NCI-H526 (cell line): ENCODE measurements at places on chromosomes 13 and 19.

- no peak for DNase-seq
Measured at GRCh38 chr13:33686772-33687480, 131.0 kb upstream of the RFC3 start.

GRCh38 chr19:33108161-33108560 is 23.8 kb upstream of the WDR88 start:
- no peak for DNase-seq

GRCh38 chr13:111140562-111141105 is 25.5 kb downstream of the ARHGEF7 start:
- DNase-seq = no peak

DNA sequence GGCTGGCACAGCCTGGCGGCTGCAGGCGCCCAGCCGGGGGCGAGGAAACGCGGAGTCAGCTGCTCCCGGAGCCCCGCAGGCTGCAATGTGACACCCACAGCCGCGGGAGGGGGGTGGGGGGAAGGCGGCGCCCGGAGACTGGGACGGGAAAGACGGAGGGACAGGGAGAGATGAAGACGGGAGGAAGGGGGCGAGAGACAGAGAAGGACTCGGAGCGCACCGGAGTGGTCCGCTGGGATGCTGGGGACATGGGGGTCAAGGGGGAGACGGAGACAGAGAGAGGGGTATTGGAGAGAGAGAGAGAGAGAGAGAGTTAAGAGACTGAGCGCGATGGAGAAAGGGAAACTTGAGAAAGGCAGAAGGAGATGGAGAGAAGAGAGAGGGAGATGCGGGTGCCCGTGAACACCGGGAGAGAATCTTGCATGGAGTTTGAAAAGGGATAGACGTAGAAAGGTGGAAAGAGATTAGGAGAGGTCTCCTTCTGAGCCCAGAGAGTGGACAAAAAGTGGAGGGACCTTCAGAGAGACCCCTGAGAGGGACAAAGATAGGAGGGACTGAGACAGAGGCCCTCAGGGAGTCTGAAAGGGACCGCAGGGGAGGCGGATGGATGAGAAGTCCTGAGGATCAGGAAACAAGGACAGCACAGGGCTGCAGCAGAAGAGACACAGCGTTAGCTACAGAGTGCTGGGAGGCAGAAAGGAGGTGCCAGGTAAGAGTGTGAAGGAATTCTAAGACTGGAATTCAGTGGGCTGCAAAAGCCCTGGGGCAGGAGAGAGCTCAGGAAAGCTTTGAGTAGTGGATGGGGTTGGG is 1.0 kb downstream of the SCN1B start:
- no peak for DNase-seq

- no peak for DNase-seq
Measured at GRCh38 chr19:1767464-1767933, 14.2 kb downstream of the ONECUT3 start.

DNA sequence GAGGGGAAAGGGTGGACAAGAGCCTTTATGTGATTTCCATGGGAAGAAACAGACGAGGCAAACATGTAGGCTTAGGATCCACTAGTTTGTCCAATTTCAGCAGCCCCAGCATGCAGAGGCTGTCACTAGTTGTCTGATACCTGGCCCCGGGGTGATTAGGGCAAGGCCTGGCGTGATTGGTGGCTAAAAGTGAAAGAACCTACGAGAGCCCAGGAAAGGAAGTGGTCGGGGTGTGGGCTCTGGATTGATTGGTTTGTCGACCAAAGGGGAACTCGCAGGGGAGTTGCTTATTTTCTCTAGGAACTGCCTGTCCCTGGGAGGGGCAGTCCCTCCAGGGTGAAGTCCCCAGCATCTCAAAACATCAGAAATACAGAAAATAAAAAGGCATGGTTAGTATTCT is 64.2 kb upstream of the UQCRFS1 start:
- no peak for DNase-seq

- DNase-seq = no peak
Measured at GRCh38 chr19:15268192-15268927, 36.1 kb upstream of the EPHX3 start.
